ENCODE measurements at places on chromosomes 5 and 9.
A peak's percentile ranks its signal among the peaks of the same experiment; 100 is the strongest.

- peak; percentile 67 for DNase-seq
Observed at GRCh38 chr9:134360897-134361296, 34.6 kb downstream of the RXRA start.

DNA sequence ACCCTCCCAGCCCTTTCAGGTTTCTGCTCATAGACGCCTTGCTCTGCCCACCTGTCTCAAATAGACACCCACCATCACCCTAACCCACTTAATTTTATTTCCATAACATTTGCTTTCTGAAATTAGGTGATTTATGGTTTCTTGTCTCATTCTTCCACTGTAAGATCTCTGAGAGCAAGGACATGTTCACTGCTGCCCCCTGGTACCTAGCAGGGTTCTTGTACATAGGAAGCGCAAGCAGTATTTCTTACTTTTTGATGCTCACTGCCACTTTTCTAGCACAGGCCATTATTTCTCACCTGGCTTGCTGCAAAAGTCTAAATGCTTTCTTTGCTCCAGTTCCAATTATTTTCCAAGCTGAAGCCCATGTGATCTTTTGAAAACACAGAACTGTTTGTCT, 16.8 kb downstream of the C9orf57 start:
- DNase-seq, result no peak

DNA sequence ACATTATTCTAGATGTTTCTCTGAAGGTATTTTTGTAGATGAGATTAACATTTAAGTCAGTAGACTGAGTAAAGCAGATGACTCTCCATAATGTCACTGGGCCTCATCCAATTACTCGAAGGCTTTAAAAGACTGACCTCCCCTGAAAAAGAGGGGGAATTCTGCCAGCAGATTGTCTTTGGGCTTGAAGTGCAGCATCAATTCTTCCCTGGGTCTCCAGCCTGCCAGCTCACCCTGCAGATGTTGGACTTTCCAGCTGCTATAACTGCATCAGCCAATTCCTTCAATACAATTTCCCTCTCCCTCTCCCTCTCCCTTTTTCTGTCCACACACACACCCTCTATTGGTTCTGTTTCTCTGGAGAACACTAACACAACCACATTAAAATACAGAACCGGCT, 472.8 kb downstream of the SPOCK1 start:
- DNase-seq, result no peak

GRCh38 chr5:150409638-150410523, 2.8 kb downstream of the CD74 start:
- peak; percentile 95 for DNase-seq

GRCh38 chr9:127256324-127256723, 8.2 kb upstream of the GARNL3 start:
- no peak for DNase-seq

GRCh38 chr5:63097286-63097685, 518.7 kb downstream of the LRRC70 start:
- no peak for DNase-seq

All from AG08396 (cell line).